ENCODE measurements at places on chromosomes 2 and 18.

- DNase-seq: no peak
- no peak overlapping the region for H3K27ac ChIP-seq
- no peaks in the 10 kb centered on the region for H3K27me3 ChIP-seq
- peaks cover 3% of the 10 kb centered on the region for H3K36me3 ChIP-seq
- H3K4me3 ChIP-seq: no peak overlapping the region
- H3K4me1 ChIP-seq: no peaks in the 10 kb centered on the region
These were observed 299.3 kb downstream of the OSR1 start for GRCh38 chr2:19059076-19059475.

- H3K4me1 ChIP-seq: peaks cover 25% of the 10 kb centered on the region
- no peak overlapping the region for H3K4me3 ChIP-seq
- H3K27me3 ChIP-seq: no peaks in the 10 kb centered on the region
- DNase-seq: no peak
These were observed 7.3 kb downstream of the SS18 start for GRCh38 chr18:26083099-26083498.

DNA sequence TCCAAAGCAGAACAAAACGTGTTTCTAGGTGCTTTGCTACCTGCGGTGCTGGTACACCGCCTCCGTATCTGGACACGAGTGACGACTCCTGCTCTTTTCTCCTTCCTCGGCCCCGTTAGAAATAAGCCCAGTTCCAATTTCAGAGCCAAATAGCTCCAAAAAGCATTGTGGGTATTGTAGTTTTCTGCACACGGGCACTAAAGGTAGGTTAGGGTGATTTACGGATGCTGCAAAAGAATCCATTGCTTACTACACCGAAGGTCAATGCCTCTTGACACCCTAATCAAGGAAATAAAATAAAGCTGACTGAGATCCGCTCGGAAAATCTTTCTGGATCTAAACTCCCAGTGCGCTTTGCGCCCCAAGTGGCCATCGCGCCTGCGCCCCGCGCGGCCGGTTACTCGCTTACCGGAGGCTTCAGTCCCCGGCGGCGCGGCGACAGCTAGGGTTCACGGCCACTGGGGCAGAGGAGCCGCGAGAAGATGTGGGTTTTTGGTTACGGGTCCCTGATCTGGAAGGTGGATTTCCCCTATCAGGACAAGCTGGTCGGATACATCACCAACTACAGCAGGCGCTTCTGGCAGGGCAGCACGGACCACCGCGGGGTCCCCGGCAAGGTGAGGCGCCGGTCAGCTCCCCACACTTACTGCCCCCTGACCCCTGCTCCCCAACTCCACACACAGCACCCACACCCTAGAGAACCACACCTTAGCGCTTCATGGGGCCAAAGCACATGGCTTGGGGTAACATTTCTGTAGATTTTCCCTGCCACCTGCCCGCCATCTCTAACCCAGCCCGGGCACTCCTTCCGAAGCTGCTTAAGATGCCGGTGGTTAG lies at the start of gene CHAC2:
TSS of gene CHAC2 (plus strand) at position 400 of the 837 bp plus-strand sequence. CDS start at position 483, 83 bp downstream.
- no peaks in the 10 kb centered on the region for H3K36me3 ChIP-seq
- H3K27me3 ChIP-seq: no peaks in the 10 kb centered on the region
- H3K27ac ChIP-seq: peak within 1 kb of the TSS; percentile 94

- H3K4me3 ChIP-seq: peak overlapping the region; percentile 84
- H3K36me3 ChIP-seq: peaks cover 4% of the 10 kb centered on the region
- peaks cover 76% of the 10 kb centered on the region for H3K4me1 ChIP-seq
- H3K27me3 ChIP-seq: no peaks in the 10 kb centered on the region
- peak; percentile 27 for DNase-seq
- peak overlapping the region; percentile 91 for H3K27ac ChIP-seq
These were observed 1.9 kb downstream of the CTLA4 start for GRCh38 chr2:203869223-203870042.

GRCh38 chr2:219155054-219155644 lies 5.5 kb downstream of the NHEJ1 start:
- DNase-seq: peak; percentile 24
- H3K27me3 ChIP-seq: no peaks in the 10 kb centered on the region
- no peak overlapping the region for H3K4me3 ChIP-seq

DNA sequence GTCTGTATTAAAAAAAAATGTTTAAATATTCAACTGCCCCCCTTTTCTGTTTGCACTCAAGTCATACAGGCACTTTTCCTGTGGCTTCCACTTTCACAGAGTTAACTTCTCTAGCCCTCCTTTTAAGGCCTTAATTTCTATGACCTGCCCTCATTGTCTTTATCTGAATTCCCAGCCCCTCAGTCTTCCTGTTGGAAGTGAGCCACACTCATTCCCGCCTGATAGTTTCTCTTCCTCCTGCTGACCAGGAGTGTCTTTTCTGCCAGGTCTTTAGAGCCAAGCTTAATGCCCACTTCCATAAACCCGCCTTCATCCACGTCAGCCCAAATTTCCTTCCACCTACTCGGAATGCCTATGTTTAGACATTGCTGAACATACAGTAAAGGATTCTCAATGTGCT lies 10.5 kb downstream of the COPS8 start:
- H3K27me3 ChIP-seq: no peaks in the 10 kb centered on the region
- peaks cover 40% of the 10 kb centered on the region for H3K36me3 ChIP-seq
- no peak overlapping the region for H3K27ac ChIP-seq
- H3K4me3 ChIP-seq: no peak overlapping the region

DNA sequence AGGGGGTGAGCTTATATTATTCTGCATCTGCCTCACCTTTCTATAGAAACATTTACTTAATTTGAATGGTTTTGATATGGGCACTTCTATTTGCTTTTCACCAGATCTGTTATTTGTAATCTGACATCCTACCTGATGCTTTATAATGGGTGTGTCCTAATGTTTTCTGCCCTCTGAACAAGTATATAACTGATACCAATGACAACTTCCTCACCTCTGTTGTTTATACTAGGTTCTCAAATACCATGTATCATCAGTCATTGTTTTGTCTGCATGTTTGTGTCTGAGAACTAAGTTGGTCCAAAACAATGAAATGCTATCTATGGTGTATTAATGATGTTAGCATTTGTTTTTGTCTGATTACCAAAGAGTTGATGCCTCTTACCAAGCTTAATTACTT lies 45.8 kb downstream of the ITGA6 start:
- H3K4me3 ChIP-seq: peak overlapping the region; percentile 49
- DNase-seq: no peak
- H3K4me1 ChIP-seq: peaks cover 25% of the 10 kb centered on the region
- peak overlapping the region; percentile 78 for H3K27ac ChIP-seq
- peaks cover 91% of the 10 kb centered on the region for H3K36me3 ChIP-seq

DNA sequence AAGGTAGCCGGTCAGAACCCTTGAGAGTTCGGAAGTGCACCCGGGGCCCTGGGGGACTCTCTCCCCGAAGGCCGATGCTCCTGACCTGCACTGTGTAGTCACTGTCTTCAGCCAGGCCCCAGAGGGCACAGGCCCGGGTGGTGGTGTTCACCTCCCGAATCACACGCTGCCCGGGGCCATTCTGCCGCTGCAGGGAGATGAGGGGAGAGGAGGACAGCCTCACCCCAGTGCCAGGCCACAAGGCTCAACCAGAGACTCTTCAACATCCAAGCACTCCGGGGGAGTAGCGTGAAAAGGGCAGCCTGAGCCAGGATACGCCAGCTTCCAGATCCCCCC lies 1.1 kb downstream of the FNDC4 start:
- H3K27me3 ChIP-seq: peaks cover 44% of the 10 kb centered on the region
- DNase-seq: no peak
- peak overlapping the region; percentile 53 for H3K27ac ChIP-seq
- no peaks in the 10 kb centered on the region for H3K36me3 ChIP-seq
- peak overlapping the region; percentile 70 for H3K4me3 ChIP-seq
- H3K4me1 ChIP-seq: peaks cover 12% of the 10 kb centered on the region

DNA sequence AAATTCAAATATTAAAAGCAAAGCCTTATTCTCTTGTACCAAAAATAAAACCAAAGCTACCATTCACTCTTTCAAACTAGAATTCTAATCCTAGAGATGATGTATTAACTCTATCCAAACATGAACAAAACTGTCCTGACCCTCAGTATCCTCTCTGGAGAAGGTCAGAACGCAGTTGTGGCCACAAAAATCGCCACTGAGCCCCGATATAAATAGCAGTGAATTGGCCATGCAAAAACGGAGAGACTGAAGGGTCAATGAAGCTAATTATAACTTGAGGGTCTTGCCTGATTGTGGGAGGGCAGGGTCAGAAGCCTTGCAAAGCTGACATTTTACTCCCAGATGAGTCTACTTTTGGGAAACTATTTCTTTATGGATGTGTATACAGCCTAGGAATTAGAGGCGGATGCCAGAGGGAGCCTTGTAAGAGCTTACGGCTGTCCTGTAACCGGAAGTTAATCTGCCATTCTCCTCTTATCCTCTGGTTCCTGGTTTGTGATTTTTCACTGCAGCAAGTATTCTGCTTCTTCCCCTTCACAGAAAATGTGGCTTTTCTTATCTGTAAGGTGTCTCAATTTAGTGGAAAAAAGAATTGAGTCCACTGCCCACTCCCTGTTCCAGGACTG lies 28.1 kb downstream of the CAVIN2 start:
- H3K27ac ChIP-seq: no peak overlapping the region
- DNase-seq: no peak
- no peaks in the 10 kb centered on the region for H3K36me3 ChIP-seq
- no peak overlapping the region for H3K4me3 ChIP-seq
- no peaks in the 10 kb centered on the region for H3K4me1 ChIP-seq
- peaks cover 14% of the 10 kb centered on the region for H3K27me3 ChIP-seq

GRCh38 chr2:205297846-205298245 lies 384.5 kb upstream of the NRP2 start:
- H3K4me1 ChIP-seq: no peaks in the 10 kb centered on the region
- H3K4me3 ChIP-seq: no peak overlapping the region
- no peak for DNase-seq
- H3K27ac ChIP-seq: no peak overlapping the region

DNA sequence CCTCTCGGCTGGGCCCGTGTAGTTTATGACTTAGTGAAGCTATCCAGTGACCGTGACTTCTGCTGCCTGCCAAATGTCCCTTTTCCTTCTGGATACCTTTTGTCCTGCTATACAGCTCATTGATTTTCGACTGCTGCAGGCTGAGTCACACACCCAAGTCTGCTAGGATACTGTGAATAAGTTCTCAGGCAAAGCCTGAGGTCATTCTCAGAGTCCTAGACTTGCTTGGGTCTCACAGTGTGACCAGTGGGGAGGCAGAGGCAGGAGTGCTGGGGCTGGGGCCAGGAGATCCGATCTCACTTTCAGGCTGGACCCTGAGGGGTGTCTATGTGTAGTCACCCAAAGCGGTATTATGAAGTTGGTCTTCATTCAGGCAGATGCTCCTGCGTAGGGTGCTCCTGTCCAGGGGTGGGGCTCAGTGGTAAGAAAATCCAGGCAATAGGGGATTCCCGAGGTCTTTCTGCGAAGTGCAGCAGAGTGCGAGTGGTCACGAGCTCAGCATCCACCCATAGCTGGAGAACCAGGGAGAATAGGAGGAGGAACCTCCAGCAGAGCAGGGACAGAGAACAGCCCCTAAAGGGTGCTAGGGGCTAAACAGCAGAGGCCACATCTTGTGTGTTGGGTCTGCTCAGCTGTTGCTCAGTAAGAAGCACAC lies 268.6 kb upstream of the NCKAP5 start:
- no peak for DNase-seq
- no peaks in the 10 kb centered on the region for H3K36me3 ChIP-seq
- peaks cover 3% of the 10 kb centered on the region for H3K4me1 ChIP-seq
- H3K4me3 ChIP-seq: no peak overlapping the region
- no peak overlapping the region for H3K27ac ChIP-seq

- no peaks in the 10 kb centered on the region for H3K36me3 ChIP-seq
- no peak overlapping the region for H3K4me3 ChIP-seq
- no peaks in the 10 kb centered on the region for H3K4me1 ChIP-seq
- peaks cover 3% of the 10 kb centered on the region for H3K27me3 ChIP-seq
- no peak for DNase-seq
These were observed 139.9 kb downstream of the TANC1 start for GRCh38 chr2:159108181-159108893.

DNA sequence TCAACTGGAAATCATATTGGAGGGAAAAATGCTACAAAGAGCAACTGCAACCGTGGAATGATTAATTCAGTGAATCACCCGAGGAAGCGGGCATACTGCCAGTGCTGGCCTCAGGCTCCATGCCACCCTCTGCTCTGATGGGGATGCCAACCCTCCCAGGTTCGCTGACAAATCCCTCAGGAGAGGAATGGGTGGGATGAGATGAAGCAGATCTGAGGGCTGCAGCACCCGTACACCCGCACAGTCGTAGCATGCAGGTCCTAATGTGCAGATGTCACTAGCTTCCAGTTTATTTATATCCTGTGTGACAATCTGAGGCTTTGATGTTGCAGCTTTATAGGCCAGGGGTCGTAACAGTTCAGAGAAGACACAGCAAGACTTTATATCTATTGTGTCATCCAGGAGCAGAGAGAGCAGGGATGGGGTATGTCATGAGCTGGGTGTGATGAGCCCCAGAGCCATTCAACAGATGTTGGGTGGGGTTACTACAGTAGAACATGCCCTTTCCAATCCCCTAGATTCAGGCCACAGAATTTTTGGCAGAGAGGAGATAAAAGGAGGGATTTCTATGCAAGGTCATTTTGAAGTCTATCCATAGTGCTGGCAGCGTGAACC lies 44.6 kb downstream of the DPP4 start:
- no peak overlapping the region for H3K27ac ChIP-seq
- no peak overlapping the region for H3K4me3 ChIP-seq
- DNase-seq: no peak
- peaks cover 15% of the 10 kb centered on the region for H3K4me1 ChIP-seq
- H3K27me3 ChIP-seq: no peaks in the 10 kb centered on the region

DNA sequence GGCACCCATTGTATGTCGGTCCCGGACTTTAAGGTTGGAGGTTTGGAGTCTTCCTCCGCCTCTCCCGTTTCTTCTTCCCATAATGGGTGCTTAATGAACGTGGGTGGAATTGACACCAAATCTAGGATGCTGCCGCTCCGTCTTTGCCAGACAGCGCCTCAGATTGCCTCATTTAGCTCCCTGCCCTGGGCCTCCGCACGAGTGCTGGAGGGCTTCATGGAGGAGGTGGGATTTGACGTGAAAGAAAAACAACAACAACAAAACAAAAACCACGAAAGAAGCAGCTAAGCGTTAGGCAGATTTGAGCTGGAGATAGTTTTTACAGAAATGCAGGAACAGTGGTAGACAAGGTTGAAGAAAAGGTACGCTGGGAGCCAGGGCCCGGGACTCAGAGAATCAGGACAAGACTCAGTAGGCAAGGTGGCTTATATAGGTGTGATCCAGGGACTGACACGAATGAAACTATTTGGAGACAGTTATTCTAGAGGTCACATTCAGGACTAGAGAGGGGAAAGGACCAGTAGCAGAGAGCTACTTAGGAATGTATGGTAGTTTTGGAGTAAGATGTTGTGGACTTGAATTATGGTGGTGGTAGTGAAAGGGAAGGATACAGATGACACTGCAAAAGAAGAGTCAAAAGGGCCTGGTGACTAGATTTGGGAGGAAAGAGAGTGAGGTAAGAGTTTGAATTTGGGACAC lies 605 bp downstream of the ZNF2 start:
- no peak for DNase-seq
- H3K4me3 ChIP-seq: peak overlapping the region; percentile 100
- H3K27me3 ChIP-seq: no peaks in the 10 kb centered on the region

GRCh38 chr18:62054929-62055498 lies 131.8 kb downstream of the PIGN start:
- no peaks in the 10 kb centered on the region for H3K27me3 ChIP-seq
- H3K4me3 ChIP-seq: no peak overlapping the region
- H3K27ac ChIP-seq: no peak overlapping the region
- no peaks in the 10 kb centered on the region for H3K4me1 ChIP-seq
- H3K36me3 ChIP-seq: peaks cover 23% of the 10 kb centered on the region

Data from naive thymus-derived CD8-positive, alpha-beta T cell (primary cell).